Gastroesophageal sphincter (tissue), 4 donors: ENCODE measurements at places on chromosomes 4 and X. TPM values are rescaled to one million over a fixed set of nuclear protein-coding genes. Genes with fewer than 3 reads are reported as not detected.

DNA sequence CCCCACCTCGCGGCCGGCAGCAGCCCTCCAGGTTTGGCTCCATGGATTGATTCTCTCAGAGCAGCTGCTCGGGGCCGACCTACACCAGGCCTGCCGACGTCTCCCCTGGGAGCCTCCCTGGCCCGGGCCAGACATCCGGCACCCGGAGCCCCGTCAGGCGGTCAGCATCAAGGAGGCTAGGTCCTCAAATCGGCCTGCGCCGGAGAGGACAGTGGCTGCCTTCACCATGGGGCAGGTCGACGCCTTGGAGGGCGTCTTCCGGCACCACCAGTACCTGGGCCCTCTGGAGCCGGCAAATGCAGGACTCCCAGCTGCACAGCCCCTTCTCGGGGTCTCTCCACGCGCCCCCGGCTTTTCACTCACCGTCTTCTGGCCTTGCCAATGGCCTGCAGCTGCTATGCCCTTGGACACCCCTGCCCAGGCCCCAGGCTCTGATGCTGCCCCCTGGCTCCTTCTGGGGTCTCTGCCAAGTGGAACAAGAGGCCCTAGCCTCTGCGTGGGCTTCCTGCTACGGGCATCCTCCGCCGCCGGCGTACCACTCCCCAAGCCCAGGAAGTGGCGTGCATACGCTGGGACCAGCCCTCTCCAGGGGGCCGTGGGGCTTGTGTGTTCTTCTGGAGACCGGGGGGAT, 341.8 kb downstream of the MAGEB5 start:
- peak; percentile 34 for ATAC-seq

GRCh38 chr4:174207367-174207766, 76.1 kb downstream of the FBXO8 start:
- no peak for ATAC-seq

The ADGRG2 gene
- total RNA-seq = 1.9 TPM

DNA sequence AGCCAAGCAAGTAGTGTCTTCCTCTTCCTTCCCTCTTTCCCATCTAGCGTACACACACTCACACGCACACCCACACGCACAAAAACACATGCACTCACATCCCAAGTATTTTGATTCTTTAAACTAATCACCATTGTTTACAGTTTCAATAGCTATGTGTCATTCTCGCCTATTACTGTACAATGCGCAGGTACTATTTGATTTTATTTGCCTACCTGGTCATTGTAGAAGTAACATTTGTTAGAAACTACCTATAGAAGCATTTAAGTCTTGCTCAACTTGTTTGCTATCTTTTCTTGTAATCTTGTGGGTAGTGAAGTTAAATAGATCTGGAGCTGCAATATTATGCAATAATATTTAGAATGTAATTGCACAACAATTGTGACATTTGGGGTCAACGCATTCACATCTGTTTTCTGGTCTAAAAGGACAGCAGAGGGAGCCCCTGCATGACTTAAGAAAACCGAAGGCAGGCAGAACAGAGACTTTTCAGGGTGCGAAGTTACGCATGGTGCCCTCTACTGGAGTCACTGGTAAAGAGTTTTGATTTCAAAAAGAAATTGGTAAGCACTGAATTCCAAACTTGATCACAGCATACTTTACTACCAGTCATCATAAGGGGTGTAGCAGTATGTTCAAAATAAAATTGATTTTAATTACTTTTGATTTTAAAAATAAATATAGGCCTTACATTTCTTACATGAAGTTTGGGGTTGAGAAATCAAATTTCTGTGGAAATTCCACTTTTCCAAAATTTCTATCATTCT, 503.3 kb upstream of the FAM241A start:
- ATAC-seq = peak; percentile 84

- no peak for ATAC-seq
Measured at GRCh38 chr4:30617836-30618235, 102.3 kb upstream of the PCDH7 start.

The PLP1 gene
- total RNA-seq = 44.3 TPM

- no peak for ATAC-seq
Measured at GRCh38 chrX:108557580-108557979, 117.9 kb downstream of the COL4A5 start.

DNA sequence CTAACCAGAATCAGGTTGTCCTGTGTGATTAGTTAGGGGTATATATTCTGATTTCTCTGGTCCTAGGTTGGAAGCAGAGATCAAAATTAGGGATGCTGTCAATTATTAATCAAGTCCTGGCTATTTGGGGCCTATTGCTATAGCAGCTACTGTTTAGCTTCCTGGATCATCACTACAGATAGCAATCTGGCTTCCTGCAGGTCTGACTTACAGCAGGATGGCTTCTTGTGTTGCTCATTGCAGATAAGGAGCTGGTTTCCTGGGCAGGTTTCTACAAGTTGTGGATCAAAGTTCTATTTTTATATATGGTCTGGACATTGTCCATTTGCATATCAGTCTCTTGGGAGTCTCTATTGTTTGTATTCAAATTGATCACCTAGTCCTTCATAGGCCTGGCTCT, 57.7 kb upstream of the C4orf54 start:
- ATAC-seq = no peak

The PNCK gene
- total RNA-seq = 18.4 TPM

The WNK3 gene
- total RNA-seq = 2.5 TPM

- ATAC-seq = peak; percentile 48
Measured at GRCh38 chr4:88759039-88759894, 61.6 kb upstream of the NAP1L5 start.

DNA sequence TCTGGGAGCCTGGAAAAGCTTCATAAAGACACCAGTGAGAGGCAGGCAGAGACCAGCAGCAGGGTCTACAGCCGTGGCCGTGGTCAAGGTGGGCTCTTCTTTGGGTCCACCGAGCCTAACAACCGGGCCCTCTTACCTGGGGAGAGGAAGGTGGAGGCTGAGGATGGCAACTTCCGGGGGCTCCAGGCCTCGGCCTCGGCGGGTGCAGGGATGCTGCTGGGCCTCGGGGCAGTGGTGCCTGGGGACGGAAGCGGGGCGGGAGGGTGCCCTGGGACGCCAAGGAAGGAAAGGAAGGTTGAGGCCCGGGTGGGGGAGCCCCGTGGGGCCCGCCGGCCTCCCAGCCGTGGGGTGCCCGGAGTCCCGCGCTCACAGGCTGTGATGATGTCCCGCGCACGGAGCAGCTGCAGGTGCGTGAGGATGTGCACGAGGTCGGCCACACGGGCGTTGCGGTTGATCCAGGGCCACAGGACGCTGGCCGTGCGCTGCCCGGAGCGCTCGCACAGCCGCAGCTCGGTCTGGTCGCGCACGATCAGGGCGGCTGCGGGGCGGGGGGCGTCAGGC, 561 bp downstream of the IRAK1 start:
- peak; percentile 8 for ATAC-seq

The HAND2 gene
- 134 TPM for total RNA-seq
